Testis (tissue), 5 donors: ENCODE measurements at places on chromosomes 3 and 15. TPM values are rescaled to one million over a fixed set of nuclear protein-coding genes. Genes with fewer than 3 reads are reported as not detected.

Gene CFAP92
- total RNA-seq: 26.7 TPM

Gene IL5RA
- 0.43 TPM for total RNA-seq

DNA sequence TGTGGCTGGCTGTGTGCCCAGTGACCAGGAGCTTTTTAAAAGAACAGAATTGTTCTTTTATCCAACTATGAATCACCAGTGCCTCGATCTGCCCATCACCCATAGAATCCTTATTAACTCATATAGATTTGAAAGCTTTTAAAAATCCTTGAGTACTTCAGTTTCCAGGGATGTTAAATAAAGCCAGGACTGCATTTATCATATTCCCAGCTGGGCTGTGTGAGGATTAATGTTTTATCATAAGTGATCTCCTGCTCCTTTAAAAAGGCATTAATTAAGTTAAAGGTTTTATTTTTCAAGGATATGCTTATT is 234.0 kb downstream of the MYRIP start:
- DNase-seq: no peak
- H3K27me3 ChIP-seq: no peaks in the 10 kb centered on the region
- no peak overlapping the region for H3K4me3 ChIP-seq
- no peak overlapping the region for H3K27ac ChIP-seq

- H3K4me1 ChIP-seq: peaks cover 8% of the 10 kb centered on the region
- H3K36me3 ChIP-seq: no peaks in the 10 kb centered on the region
- H3K27me3 ChIP-seq: no peaks in the 10 kb centered on the region
- no peak overlapping the region for H3K4me3 ChIP-seq
Observed at GRCh38 chr15:80581976-80582375, 113.1 kb upstream of the ABHD17C start.

Gene WDR93
- 8.1 TPM for total RNA-seq
